ENCODE measurements at places on chromosomes 11 and 22.

GRCh38 chr22:42035256-42035655 lies 35.4 kb downstream of the NAGA start:
- no peak for DNase-seq

DNA sequence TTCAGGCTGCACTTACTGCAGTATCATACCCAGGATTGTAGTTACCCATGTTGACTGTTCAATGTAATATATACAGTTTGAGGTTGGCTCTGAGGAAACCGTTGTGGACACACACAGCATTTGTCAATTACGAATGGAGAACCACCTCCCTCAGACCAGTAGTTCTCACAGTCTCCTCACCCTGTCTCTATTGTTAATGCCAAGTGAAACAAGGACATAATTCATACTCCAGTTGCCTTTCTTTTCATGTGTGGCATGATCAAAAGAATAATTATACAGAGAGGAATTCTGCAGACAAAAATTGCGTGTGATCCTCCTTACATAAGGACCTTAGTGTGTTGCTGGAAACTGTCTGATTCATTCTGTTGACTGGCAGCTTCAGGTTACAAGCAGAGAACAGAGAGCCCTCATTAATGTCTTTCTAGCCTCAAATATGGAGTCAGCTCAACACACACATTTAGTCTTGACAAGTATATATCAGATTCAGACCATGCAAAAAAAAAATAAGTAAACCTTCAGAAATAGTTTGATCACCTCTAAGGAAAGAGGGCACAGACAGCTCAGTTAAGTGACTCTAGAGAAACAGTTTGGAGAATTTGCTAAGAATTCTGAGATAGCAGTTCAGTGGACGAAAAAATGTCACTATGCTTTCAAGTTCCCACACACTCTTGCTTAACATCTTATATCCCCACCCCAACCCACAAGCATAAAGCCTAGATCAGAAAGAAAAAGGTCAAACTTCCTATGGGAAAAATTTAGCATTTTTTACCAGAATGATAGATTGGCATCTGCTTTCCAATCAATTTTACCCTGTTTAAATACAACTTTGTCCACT lies 96.1 kb downstream of the MAML2 start:
- DNase-seq: no peak

- DNase-seq: no peak
Observed at GRCh38 chr11:86052693-86053641, 15.9 kb downstream of the PICALM start.

DNA sequence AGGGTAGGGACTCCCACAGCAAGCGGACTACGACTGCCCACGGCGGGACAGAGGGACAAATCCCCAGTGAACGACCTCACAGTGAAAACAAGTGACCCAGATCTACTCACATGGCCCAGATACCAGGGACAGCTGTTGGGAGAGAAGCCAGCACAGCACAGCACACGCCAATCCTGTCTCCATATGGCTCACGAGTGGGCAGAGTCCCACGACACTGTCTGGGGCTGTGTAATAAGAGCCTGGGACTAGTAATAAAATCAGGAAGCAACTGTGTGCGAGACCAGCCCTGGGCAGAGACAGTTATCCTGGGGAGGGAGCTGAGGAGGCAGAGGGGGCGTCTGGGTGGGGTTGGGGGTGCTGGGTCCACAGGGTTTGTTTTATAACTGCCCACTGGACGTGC lies 385.0 kb downstream of the CTTN start:
- DNase-seq: no peak

DNA sequence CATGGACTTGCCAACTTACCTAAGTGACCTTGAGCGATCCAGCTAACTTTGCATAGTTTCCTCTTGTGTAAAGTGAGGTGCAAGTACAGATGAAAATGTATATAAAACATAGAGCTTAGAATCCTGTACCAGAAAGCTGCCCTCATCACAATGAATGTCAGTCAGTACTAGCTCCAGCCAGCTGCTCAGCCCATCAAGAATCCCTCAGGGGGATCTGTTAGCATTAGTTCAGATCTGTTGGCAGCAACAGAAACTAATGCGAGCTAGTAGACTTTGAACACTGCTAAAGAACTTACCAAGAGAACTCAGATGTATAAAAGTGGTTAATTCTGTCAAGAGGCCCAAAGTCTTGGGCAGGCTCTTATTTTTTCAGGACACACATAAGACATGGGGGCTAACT lies 6.3 kb upstream of the C11orf91 start:
- DNase-seq: no peak

All from NT2/D1 (cell line).